Right cardiac atrium (tissue), 5 donors: ENCODE measurements at places on chromosomes 2 and 18.

DNA sequence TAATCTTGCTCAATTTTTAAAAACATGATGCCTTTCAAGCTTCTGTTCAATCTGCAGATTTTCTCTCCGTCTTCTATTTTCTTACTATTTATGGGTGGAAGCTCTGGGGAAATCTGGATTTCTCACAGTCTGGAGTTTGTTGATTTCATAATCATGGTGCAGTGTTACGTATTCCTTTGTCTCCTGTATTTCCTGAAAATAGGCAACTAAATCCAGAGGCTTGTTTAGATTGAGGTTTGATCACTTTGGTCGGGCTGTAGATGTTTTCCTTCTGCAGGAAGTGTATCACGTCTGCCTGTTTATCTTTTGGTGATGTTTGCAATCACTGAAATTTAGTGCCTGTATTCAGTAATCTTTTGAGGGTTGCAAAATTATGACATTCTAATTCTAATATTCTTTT is 487.7 kb downstream of the LRRTM4 start:
- DNase-seq, result no peak

- no peak for DNase-seq
Observed at GRCh38 chr18:50159654-50160046, 35.3 kb downstream of the MYO5B start.

GRCh38 chr18:67331857-67332256 is 184.7 kb downstream of the DSEL start:
- DNase-seq, result no peak

DNA sequence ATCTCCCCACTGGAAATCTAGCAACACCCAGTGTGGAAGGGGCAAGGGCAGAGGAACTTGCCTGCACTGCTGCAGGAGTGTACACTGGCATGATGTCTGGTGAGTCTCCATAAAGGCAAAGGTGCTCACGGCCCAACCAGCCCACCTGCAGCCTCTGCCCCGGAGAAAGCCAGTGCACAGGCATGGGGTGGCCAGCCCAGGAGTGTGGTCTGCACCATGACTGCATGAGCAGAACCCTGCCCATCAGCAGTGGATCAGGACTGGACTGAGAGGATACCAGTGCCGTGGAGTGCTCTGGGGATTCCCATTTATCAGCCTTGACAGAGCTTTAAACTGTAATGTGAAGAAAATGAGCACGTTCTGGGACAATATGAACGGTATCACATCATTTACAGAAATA is 342.6 kb upstream of the HS6ST1 start:
- DNase-seq, result no peak

GRCh38 chr18:49041435-49042245 is 90.9 kb upstream of the SMAD7 start:
- DNase-seq, result peak; percentile 87
